Activated T-cell treated with anti-CD3 and anti-CD28 coated beads, Interleukin-2, amount 50 U/mL, for 24 hours (primary cell): ENCODE measurements at places on chromosomes 7 and 10.

DNA sequence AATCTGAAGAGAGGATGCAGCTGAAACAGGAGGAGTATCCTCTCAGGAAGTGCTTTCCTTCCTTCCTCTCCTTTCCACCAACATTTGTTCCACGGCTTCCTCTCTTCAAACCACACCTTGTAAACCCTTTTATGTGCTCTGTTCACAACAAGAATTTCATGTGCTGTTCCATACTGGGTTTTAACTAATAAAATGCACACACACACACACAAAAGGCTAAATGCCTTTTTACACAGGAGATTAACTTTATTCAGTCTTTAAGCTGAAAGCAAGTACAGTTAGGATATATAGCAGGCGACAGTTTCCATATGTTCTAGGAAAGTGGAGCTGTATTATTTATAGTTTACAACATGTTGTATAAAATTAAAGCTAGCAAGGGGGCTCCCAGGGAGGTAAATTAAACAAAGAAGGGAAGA is 106.7 kb downstream of the REEP3 start:
- no peak for DNase-seq
- H3K27me3 ChIP-seq = no peaks in the 10 kb centered on the region
- H3K4me3 ChIP-seq = no peak overlapping the region
- peaks cover 33% of the 10 kb centered on the region for H3K4me1 ChIP-seq

- no peaks in the 10 kb centered on the region for H3K27me3 ChIP-seq
- no peak for DNase-seq
- no peak overlapping the region for H3K27ac ChIP-seq
- no peaks in the 10 kb centered on the region for H3K36me3 ChIP-seq
- H3K4me3 ChIP-seq = no peak overlapping the region
Observed at GRCh38 chr10:52615756-52616394, 156.7 kb downstream of the MBL2 start.

DNA sequence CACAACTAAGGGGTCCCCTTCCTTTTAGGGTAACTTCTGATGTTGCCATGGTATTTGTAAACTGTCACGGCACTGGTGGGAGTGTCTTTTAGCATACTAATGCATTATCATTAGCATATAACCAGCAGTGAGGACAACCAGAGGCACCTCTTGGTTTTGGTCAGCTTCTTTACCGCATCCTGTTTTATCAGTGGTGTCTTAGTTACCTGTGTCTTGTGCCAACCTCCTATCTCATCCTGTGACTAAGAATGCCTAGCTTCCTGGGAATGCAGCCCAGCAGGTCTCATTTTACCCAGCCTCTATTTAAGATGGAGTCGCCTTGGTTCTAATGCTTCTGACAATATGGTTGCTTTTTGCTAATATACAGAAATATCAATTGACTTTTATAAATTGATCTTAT is 54.9 kb downstream of the AHCYL2 start:
- peaks cover 9% of the 10 kb centered on the region for H3K36me3 ChIP-seq
- no peaks in the 10 kb centered on the region for H3K27me3 ChIP-seq
- H3K27ac ChIP-seq = no peak overlapping the region
- no peak for DNase-seq

DNA sequence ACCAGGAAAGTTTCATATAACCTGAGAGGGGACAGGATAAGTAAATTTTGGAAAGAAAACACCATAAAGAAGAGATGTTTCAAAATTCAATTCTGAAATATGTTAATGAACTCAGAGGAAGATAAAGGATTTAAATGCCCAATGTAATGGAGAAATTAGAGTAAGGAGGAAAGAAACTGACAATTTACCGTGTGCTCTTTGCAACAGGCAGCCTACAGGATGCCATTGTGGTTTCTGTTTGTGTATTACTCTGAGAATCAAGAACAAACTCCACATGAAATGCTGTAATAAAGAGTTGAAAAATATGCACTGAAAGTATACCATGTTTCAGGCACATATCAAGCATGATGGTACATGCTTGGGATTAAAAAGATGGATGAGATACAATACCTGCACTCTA is 44.8 kb upstream of the GLCCI1 start:
- no peak overlapping the region for H3K27ac ChIP-seq
- DNase-seq = no peak
- no peak overlapping the region for H3K4me3 ChIP-seq

GRCh38 chr7:108461840-108462239 is 5.6 kb upstream of the NRCAM start:
- no peak overlapping the region for H3K4me3 ChIP-seq
- DNase-seq = no peak

DNA sequence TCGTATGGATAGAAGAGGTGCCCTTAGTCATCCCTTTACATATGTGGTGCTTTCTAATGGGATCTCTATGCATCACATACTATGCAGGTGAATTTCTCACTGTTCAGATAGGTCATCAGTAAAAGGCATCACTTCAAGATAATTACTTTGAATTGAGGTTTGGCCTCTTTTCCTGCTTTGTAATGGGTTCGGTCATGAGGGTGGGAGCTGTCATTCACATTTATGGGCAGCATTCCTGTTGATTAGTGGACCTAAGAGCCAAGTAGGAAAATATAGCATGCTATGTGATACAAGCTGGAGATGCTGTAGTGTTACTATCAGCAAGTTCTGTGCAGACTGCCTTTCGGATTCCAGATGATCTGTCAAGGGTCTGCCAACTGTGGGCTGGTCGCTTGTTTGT is 156.3 kb downstream of the LCOR start:
- H3K4me3 ChIP-seq = no peak overlapping the region
- no peak for DNase-seq
- H3K4me1 ChIP-seq = peaks cover 12% of the 10 kb centered on the region
- H3K27ac ChIP-seq = no peak overlapping the region

GRCh38 chr10:53111529-53111928 is 338.9 kb upstream of the MBL2 start:
- peaks cover 2% of the 10 kb centered on the region for H3K4me1 ChIP-seq
- DNase-seq = no peak
- no peaks in the 10 kb centered on the region for H3K36me3 ChIP-seq
- no peak overlapping the region for H3K27ac ChIP-seq

GRCh38 chr7:135224027-135224426 is 9.6 kb upstream of the STRA8 start:
- no peaks in the 10 kb centered on the region for H3K27me3 ChIP-seq
- H3K27ac ChIP-seq = no peak overlapping the region
- H3K36me3 ChIP-seq = no peaks in the 10 kb centered on the region

GRCh38 chr10:132452216-132452650 is 55.2 kb downstream of the PWWP2B start:
- H3K4me3 ChIP-seq = no peak overlapping the region
- peaks cover 26% of the 10 kb centered on the region for H3K4me1 ChIP-seq
- H3K36me3 ChIP-seq = no peaks in the 10 kb centered on the region
- peak; percentile 66 for DNase-seq
- H3K27ac ChIP-seq = no peak overlapping the region
